ENCODE measurements at places on chromosomes 5 and 9.
A peak's percentile ranks its signal among the peaks of the same experiment; 100 is the strongest.

GRCh38 chr9:127116957-127117356 is 5.5 kb downstream of the ANGPTL2 start:
- DNase-seq: no peak

DNA sequence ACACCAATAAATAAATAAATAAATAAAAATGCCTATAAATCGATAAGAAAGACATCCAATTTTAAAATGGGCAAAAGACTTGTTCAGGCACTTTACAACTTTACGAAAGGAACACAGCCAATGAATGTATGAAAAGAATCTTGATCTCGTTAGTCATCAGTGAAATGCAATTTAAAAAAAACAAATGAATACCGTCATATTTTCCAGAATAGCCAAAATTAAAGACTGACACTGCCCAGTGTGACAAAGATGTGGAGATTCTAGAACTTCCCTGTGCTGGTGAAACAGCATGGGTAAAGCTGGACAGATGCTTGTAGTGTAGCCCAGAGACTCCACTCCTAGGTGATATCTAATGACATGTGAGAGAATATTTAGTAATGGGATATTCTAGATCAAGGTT is 127.1 kb downstream of the GOLPH3 start:
- DNase-seq: no peak

- DNase-seq: no peak
Measured at GRCh38 chr9:15272377-15272928, 34.6 kb downstream of the TTC39B start.

GRCh38 chr5:41683181-41683580 is 172.8 kb upstream of the PLCXD3 start:
- DNase-seq: no peak

GRCh38 chr5:58759745-58760144 is 176.9 kb downstream of the RAB3C start:
- DNase-seq: no peak

- DNase-seq: no peak
Measured at GRCh38 chr9:37381094-37381741, 41.3 kb upstream of the GRHPR start.

- no peak for DNase-seq
Measured at GRCh38 chr9:93674580-93675335, 98.4 kb downstream of the PHF2 start.

DNA sequence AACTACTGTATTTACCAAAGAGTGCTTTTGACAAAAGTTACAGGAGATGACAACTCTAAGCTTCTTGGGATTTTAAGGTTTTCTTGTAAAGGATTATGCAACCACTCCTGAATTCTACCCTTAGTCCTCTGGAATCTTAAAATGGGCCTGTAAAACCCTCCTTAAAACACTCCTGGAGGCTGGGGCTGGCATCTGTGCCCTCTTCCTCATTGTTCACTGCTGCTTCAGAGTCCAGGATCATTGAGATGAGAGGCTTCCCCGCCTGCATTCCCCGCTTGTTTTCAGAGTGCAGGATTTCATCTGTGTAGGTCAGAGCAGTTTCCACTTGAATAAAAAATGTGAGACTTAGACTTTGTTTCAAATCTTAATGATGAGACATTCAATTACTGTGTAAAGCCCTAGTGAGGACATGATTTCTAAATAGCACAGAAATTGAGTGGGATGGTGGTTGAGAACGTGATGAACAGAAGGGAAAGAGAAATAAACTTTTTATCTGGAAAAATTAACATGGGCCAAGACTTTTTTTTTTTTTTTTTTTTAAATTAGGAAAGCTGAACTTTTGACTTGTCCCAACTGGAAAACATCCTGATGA is 40.4 kb downstream of the PCSK5 start:
- no peak for DNase-seq

GRCh38 chr5:176870110-176870591 is 29.0 kb downstream of the HK3 start:
- no peak for DNase-seq

- DNase-seq: no peak
Measured at GRCh38 chr5:139171779-139172404, 26.3 kb downstream of the SIL1 start.

GRCh38 chr5:92332039-92332438 is 948.9 kb upstream of the ARRDC3 start:
- DNase-seq: no peak

GRCh38 chr9:71552480-71552879 is 215.8 kb downstream of the CEMIP2 start:
- no peak for DNase-seq

DNA sequence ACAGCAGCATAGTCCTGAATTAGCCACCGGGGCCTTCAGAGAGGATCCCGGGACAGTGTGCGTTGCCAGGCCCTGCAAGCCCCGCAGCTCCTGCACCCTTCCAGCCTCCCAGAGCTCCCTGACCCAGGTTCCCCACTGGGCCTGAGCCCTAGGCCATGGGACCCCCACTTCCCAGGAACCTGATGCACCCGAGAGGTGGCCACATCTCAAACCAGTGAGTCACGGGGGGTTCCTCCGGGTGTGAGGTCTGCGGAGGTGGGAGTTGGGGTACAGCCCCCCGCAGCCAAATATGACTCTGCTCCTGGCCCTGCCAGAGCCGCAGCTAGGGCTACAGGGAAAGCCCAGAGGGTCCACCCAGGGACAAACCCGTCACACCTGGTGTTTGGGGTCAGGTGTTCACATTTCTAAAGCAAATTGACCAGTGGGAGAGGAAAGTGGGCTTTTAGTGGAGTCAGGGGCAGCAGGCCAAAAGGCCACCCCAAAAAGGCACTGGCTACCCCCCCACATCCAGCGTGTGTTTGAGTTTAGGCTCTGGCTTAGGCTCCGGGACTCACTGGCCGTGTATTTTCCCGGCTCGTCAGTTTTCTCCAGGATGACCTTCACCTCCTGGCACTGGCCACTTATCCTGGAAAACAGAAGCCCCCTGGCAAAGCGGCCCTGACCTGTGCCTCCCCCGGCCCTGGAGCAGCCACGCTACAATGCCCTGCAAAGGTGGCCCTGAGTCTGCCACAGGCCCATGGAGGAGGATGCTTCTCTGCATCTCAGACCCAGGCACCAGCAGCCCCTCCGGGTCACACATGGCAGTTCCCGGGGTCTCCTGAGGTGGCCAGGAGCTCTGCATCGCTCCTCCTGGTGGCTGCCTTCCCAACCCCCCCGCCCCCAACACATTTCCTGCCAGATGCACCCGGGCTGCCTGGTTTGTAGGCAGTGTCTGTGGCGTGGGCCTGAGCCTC is 17.4 kb upstream of the OBP2B start:
- DNase-seq: no peak

GRCh38 chr9:1454616-1455347 is 404.6 kb downstream of the DMRT2 start:
- DNase-seq: no peak

DNA sequence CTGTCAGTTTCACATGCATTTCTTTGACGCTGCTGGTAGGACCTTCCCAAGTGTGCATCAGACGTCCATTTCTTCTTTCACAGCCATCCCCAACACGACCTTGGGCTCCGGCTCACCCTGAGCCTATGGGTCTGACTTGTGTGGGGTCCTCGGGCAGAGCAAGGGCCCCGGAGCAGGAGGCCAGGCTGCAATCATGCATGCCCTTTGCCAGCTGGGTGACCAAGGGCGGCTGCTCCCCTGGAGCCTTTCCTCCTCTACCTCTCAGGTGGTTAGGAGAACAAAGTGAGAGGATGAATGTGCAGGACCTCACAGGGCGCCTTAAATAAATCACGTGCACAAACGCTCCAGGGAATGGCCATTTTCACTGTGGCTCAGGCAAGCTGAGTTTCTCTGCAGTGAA is 33.2 kb downstream of the TERT start:
- no peak for DNase-seq

- peak; percentile 24 for DNase-seq
Measured at GRCh38 chr5:154811653-154812465, 38.5 kb downstream of the FAXDC2 start.

- DNase-seq: no peak
Measured at GRCh38 chr9:104993291-104993963, 65.5 kb upstream of the ABCA1 start.
